ENCODE measurements at places on chromosomes 4 and X. TPM values are rescaled to one million over a fixed set of nuclear protein-coding genes. Genes with fewer than 3 reads are reported as not detected.

The LDOC1 gene
- polyA plus RNA-seq: 71.4 TPM

The MAEA gene
- polyA plus RNA-seq: 68.5 TPM

The SHISA3 gene
- polyA plus RNA-seq: 106 TPM

The RNF175 gene
- polyA plus RNA-seq: 4.7 TPM

The P2RY10 gene
- polyA plus RNA-seq: 0.10 TPM

The PPP1R2C gene
- polyA plus RNA-seq: not detected

- no peak for DNase-seq
Measured at GRCh38 chr4:129378364-129378763, 282.4 kb downstream of the C4orf33 start.

DNA sequence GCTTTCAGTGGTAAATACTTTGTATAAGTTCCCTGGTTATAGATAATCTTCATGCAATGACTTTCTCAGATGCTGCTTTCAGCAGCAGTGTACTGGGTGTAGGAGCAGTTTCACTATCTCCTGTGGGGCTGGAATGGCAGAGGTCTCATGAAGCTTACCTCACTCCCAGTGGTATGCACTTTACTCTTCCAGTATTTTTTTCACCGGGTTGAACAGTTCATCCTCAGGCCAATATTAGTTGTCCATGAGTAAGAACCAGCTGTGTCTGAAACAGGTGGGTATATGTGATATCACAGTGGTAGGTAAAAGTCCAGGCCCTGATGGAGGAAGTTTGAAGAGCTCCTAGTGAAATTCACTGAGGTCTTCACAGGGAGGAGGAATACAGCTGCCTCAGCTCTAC is 351.5 kb upstream of the EMCN start:
- DNase-seq: no peak

DNA sequence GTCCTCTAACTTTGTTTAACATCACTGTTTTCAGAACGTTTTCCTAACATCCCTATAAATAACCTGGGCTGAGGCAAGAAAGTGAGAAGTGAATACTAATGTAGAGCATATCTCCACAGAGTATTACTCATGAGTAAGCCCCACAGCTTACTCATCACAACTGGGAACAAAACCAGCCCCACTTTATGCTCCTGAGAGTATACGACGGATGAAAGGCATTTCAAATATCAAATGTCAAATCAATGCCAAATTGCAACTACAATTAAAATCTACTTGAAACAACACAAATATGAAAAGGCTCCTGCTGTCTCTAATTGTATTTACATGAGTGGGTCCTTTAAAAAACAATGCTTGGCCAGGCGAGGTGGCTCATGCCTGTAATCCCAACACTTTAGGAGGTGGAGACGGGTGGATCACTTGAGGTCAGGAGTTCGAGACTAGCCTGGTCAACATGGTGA is 41.2 kb downstream of the SH3RF1 start:
- no peak for DNase-seq

DNA sequence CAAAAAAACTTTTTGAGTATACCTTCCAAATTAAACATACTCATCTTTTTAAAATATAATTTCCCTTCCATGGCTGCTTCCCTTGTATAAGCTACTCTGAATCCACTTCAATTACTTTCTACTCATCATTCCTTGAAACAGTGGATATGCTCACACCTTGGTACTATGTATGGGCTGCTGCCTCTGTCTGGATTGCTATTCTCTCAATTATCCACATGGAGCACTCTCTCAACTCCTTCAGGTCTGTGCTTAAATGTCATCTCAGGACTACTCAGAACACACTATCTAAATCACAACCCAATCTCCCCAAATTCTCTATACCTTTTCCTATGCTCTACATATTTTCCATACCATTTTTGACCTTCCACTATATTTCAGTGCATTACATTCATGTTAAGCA is 898.9 kb upstream of the EPHA5 start:
- DNase-seq: no peak

- DNase-seq: no peak
Measured at GRCh38 chrX:112759512-112759911, 79.8 kb upstream of the LHFPL1 start.

GRCh38 chr4:124454772-124455270 is 257.7 kb downstream of the ANKRD50 start:
- no peak for DNase-seq

DNA sequence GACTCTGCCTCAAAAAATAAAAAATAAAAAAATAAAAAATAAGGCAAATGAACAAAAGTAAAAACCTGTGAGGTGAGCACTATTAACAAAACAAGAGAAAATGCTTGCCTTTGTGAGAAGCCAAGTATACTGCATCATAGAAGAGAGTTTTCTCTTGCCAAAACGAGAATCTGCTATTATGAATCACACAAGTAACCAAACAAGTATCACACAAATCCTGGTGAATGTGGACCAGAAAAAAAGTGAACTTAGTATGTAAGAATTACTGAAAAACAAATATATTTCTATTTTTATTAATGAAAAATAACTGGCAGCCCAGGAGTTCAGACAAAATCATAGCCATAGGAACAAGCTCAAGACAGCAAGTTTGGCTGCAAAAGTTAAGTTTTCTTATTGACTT is 193.5 kb downstream of the PDGFC start:
- no peak for DNase-seq

DNA sequence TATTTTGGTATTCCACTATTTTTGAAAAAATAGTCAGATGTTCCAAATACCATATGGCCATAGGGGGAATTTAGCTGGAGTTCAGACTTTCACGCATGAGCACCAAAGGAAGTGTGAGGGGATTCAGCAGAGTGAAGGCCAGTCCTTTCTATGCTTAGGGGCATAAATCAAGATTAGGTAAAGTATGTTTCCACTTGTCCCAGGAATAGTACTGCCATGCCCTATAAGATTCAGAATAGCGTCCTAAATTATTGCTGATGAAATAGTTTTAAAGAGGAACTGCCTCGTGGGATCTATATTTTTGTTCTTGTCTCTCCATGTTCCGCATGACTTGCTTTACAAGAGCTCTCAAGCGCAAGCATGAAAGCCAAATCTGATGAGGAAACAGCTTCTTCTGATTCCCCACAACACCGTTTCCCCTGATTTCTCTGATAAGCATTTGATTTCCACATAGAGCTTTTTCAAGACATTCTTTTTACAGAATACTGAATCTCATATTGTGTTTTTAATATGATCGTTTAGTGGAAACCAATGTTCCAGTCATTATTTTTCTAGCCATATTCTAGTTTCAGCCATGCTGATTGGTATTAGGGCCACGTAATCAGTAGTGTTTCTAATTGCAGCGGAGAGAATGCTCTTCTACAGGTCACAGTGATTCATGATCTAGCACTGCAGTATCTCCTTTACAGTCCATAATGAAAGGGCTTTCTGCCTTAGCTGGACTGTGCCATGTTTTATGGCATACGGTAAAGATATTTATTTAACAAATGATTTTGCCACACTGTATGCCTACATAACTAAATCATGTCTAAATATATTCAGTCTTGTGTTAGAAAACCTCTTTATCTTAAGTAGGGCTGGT is 492.3 kb downstream of the CENPC start:
- no peak for DNase-seq

DNA sequence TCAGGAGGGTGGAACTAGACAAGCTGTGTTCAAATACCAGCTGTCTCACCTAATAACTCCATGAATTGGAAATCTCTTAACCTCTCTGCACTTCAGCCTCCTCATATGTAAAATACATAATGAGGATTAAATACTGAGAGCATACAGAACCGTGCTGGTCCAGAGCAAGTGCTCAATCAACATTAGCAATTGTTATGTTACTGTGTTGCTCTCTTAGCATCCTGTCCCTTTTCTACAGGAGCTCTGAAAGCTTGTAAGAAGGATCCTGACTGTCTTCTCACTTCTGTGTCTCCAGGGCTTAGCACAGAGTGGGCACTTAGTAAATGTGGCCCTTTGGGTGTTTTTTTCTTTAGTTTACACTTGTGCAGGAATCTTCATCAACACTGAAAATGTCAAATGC is 1456.1 kb upstream of the IGFBP7 start:
- no peak for DNase-seq
